ENCODE measurements at places on chromosomes 2 and 18.

GRCh38 chr2:240946654-240947053 lies 40.5 kb downstream of the CROCC2 start:
- no peak for DNase-seq

- no peak for DNase-seq
Observed at GRCh38 chr2:134869946-134870736, 31.7 kb downstream of the ACMSD start.

DNA sequence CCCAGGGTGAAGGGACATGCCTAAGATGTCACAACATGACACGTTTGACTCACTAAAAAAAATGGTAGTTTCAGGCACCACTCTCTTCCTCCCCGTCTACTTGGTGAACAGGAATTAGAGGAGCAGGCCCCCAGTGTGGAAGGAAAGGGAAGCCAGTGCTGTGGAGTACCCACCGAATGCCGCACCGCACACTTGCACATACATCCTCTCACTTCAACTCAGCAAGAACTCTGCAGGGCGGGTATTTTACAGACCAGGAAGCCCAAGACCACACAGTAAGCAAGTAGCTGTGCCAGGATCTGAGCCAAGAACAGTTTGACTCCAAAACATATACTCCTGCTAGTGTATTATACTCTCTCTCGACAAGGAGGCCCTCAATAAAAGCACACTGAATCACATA lies 69.8 kb downstream of the BCL2 start:
- DNase-seq: no peak

- DNase-seq: no peak
Observed at GRCh38 chr18:2958819-2959298, 54.1 kb downstream of the LPIN2 start.

DNA sequence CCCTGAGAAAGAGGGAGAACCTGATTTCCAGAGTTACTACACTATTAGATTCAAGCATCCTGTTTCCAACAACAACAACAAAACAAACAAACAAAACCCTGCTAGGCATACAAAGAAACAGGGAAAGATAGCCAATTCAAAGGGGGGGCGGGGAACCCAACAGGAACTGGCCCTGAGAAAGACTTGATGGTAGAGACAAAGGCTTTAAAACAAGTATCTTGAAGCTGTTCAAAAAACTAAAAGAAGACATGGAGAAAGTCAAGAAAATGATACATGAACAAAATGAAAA lies 147.1 kb downstream of the THADA start:
- DNase-seq: no peak

GRCh38 chr2:46767706-46768105 lies 147.9 kb downstream of the MCFD2 start:
- no peak for DNase-seq

DNA sequence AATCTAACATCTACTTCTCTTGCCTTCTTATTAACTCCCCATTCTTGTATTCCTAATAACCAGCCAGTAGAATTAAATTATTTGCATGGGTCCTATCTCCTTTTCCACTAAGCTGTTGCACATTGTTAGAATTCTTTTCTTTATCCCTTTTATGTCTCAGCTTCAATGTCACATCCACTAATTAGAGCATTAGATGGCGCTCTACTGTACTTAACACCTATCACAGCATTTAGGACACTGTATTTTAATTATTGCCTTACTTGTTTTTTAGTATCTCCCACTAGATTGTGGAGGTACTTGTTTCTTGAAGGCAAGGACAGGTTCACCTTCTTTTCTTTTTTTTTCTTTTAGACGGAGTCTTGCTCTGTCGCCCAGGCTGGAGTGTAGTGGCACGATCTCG lies 3.8 kb downstream of the LIPT1 start:
- DNase-seq: no peak

DNA sequence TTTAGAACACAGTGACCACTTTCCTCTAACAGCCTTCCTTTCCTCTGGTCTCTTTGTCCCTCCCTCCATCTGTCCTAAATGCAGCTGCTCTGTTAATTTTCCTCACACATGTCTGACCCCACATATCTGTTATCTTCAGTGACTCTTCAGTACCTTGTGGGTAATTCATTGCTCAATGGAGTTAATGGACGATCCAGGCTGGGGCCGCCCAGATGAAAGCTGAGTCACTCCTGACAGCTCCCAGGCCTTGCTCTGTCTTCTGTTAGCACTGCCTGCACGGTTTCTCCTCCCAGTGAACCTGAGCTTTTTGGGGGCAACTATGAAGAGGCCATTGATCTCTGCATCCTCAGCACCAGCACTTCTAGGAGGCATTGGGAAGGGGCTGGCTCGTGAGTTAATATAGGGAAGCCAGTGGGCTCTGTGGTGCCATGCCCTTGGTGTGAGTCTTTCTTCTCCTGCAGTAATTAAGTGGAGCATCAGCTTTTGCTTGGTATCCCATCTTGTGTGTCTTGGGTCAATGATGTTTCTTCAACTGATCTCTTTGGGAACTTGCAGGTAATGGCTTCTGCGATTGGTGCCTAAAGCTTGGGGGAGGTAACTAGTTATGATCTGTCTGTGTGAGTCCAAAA lies 67.3 kb downstream of the SNORC start:
- DNase-seq: no peak

DNA sequence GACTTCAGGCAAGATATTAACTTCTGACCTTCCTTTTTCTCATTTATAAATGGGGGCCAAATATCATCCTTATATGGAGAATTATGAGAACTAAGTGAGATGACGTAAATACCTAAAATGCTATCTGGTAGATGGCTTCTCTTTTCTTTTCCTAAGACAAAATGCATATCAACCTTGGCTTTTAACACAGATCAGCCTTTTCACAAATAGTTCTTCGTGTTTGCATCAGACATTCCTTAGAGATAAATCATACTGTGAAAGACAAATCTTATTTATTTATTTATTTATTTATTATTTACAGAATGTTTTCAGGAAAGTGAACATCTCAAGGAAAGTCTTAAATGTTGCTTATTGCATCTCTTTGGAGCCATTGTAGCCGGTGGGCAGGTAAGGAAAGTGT lies 62.8 kb downstream of the NBEAL1 start:
- DNase-seq: no peak

- no peak for DNase-seq
Observed at GRCh38 chr18:36685580-36685979, 143.2 kb downstream of the TPGS2 start.

- DNase-seq: peak; percentile 93
Observed at GRCh38 chr18:3451183-3451988, 1.4 kb downstream of the TGIF1 start.

DNA sequence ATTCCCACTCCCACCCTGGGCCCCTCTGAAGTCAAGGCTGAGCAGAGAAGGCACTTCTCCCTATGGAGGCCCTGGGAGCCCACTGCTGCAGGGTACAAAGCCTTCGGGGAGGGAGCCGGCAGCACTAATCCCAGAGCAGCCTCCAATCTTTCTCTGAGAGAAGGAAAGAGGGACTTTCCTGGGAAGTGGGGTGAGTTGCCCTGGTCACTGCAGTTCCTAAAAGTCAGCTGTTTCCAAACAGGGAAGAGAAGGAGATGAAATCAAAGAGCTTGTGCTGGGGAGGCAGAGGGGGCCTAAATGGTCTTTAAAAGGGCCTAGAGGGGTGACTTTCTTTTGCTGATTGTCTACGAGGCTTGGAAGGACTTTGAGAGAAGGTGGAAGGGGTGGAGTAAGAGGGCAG lies 264.7 kb downstream of the TNS1 start:
- no peak for DNase-seq

GRCh38 chr2:176552501-176553135 lies 283.4 kb downstream of the MTX2 start:
- DNase-seq: no peak

DNA sequence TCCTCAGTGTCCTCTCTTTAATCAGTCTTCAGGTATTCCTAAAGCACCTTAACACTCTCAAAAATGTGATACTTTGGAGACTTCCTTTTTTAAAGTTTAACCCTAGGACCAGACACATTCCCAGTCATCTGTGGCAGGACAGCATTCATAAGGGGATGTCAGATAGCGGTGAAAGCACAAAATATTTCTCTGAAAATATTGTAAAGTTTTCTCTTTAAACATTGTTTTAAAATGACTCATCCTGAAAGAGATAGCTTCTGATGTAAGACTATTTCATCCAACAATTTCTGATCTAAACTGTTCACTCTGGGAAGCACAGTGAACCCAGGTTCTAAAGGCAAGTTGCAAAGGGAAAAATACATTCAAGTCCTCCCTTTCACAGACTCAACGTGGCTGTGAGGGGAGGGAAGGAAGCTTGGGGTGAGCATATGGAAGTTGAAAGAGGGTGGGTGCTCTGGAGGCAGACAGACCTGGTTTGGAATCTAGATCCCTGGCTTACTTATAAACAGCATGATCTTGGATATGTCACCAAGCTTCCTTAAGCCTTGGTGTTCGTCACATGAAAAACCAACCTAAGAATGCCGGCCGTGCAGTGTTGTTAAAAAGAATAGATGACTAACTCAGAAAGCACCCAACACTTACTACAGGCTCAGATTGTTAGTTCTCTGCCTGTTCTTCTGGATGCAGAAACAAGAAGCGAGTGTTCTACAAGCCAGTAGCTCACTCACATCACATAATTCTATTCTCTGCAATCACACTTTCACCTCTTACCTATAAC lies 12.1 kb downstream of the GALNT14 start:
- DNase-seq: no peak

DNA sequence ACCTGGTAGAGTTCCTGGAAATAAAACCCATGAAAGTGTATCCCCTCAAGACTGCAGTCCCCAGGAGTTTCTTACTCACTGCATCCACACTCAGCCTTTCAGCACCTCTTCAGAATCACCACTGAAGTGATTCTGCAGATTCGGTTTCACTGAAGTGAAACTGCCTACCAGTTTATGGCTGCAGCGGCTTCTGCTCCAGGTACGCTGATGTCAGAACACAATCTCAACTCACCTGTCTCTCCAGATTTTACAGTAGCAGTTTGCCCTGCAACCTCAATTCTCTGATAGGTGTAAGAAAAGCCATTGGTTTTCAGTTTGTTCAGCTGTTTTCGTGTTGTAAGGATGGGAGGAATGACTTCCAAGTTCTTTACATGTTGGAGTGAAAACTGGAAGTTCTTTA lies 124.8 kb downstream of the TSN start:
- DNase-seq: no peak

DNA sequence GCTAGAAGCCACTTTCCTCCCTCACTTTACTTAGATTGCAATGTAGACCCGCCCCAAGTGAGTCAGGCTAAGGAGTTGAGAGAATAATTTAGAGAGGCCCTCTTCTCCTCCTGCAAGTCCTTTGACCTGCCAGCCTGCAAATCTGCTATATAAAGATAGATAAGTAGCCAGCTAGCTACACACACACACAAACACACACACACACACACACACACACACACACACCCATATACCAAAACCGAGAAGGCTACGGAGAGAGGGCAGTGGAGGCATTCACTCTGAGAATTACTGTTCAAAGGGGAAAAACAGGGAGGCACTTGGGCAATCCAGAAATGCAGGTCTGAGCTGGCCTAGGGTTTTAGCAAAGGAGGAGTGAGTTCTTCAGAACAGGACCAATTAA lies 23.0 kb upstream of the SMAD7 start:
- DNase-seq: no peak

GRCh38 chr18:51070545-51070944 lies 40.5 kb downstream of the SMAD4 start:
- no peak for DNase-seq

GRCh38 chr2:25790074-25790790 lies 88.1 kb downstream of the ASXL2 start:
- DNase-seq: no peak

DNA sequence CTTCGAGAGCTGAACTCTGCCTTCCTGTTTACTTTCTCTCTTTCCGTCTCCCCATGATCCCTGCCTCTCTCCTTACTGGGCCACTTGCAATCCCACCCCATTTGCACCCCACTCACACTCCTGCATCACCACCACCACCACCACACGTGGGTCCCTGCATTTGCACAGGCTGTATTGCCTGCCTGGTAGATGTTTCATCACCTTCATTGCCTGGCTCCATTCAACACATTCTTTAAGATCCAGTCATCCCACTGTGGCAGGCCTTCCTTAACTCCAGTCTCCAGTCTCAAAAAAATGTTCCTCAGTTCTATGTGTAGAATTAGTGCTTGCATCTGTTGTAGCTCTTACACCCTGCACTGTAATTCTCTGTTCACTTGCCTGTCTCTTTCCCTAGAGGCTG lies 13.9 kb downstream of the NOSTRIN start:
- no peak for DNase-seq

DNA sequence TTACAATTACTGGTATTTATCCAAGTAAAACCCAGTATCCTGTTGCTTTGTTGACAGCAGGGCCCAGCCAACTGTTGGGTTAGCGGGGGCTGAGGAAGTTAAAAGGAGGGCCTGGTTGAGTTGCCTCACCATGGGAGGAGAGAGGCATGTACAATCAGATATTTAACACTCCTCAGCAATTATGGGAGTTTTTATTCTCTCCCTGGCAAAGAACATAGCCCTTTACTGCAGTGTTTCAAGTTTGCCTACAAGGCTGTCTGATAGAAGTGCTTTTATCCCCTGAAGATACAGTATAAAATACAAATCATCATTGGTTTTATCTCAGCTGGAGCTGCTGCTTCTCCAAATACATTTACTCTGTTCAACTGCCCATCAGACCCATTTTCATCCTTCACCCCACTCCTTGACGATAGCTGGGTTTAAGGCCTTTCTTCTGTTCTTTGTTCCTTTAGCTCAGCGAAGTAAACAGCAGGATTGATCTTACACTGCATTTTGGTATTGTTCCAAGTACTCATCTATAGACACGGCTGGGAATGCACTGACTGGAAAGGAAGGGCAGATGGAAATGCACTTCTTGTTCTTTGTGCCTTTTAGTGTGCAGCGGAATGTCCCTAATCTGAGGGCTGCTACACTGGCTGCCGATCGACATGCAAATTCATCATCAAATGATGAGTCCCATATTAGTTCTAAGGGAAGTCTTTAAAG lies 402.5 kb upstream of the SPRED2 start:
- DNase-seq: no peak

DNA sequence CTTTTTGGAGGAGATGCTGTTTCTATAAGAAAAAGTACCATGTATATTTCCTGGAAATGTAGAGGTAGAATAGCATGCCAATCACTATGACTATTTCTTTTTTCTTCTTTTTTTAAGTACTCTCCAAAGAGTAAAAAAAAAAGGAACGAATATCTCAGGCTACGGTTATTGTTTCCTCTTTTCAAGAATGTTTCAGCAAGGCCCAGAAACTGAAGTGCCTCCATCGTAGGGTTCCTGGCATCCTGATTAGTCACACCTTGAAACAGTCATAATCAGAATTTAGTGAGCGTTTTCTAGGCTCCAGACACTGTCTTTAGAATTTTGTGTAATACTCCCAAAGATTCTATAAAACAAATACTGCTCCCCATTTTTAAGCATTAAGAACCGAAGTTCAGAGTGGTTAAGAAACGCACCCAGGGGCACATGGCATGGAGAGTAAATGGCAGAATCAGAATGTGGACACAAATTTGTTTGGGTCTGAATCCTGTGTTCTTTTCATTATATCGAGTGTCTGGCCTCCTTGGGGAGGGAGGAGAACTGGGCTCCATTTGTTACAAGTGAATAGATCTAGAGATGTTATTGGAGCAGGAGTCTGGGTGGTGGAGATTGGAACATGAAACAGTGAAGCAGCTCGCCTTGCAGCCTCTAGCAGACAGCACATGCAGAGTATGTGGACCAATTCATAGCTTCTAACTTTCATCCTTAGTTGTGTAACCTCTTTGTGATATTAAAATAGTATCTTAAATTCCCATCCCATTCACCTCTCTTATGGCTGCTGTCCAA lies 26.7 kb downstream of the ZEB2 start:
- no peak for DNase-seq

Data from right renal pelvis (tissue), 4 donors.